Hippocampal formation (tissue), 2 donors: ENCODE measurements at places on chromosomes 3 and 15.
A peak's percentile ranks its signal among the peaks of the same experiment; 100 is the strongest.

DNA sequence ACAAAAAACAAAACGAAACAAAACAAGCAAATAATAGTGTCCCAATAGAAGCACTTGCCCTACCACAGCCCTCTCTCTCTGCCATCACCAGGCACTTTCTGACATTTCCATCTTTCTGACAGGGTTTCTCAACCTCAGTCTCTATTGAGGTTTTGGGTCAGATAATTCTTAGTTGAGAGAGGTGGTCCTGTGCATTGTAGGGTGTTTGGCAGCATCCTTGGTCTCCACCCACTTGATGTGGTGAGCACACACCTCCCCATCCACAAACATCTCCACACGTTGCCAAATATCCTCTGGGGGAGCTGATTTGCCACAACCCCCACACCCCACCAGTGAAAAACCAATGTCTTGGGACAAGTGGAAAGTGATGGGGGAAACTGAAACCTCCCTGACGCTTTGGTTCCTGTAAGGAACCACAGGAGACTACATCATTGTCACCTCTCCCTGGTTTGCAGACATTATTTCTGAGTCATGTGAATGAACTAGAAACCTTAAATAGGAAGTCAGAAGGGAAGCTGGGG, 733.7 kb upstream of the CFAP20DC start:
- no peak for DNase-seq

DNA sequence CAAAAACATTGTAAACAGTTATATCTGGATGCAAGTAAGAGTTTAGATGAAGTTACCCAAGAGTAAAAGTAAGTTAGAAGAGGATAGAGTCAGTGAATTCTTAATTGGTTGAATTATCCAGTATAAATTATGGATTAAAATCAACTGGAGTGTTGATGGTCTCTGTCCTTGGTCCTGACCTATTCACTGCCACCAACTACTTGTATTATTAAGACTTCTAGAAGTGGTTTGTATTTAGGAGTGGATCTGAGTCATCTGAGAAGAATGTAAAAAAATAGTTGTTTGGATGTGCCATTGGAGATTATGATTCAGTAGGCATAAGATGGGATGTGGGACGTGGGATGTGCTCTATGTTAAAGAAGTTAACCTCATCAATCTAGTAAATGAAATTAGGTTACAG, 86.4 kb downstream of the SYNPR start:
- no peak for DNase-seq

DNA sequence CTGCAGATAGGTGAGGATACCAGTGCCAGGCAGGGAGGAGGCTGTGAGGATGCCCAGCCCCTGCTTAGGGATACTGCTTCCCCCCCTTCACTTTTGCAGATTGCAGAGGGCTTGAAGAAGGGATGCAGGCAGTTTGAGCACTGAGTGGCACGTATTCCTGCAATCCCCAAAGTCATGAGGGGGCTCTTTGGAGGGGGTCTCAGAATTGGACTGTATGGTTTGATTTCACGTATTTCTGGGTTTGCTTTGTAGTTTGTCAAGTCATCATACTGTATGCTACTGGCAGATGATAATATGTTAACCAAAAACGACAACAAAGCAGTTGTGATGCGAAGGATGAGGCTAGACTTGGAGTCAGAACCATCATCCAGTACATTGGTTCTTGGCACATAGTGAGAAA, 28.1 kb downstream of the CHST14 start:
- no peak for DNase-seq

GRCh38 chr3:114551770-114552526, 258.1 kb downstream of the TIGIT start:
- DNase-seq: no peak

GRCh38 chr15:64263567-64263966, 92.4 kb downstream of the CSNK1G1 start:
- DNase-seq: no peak

- DNase-seq: no peak
Measured at GRCh38 chr3:193779933-193780332, 186.9 kb downstream of the OPA1 start.

DNA sequence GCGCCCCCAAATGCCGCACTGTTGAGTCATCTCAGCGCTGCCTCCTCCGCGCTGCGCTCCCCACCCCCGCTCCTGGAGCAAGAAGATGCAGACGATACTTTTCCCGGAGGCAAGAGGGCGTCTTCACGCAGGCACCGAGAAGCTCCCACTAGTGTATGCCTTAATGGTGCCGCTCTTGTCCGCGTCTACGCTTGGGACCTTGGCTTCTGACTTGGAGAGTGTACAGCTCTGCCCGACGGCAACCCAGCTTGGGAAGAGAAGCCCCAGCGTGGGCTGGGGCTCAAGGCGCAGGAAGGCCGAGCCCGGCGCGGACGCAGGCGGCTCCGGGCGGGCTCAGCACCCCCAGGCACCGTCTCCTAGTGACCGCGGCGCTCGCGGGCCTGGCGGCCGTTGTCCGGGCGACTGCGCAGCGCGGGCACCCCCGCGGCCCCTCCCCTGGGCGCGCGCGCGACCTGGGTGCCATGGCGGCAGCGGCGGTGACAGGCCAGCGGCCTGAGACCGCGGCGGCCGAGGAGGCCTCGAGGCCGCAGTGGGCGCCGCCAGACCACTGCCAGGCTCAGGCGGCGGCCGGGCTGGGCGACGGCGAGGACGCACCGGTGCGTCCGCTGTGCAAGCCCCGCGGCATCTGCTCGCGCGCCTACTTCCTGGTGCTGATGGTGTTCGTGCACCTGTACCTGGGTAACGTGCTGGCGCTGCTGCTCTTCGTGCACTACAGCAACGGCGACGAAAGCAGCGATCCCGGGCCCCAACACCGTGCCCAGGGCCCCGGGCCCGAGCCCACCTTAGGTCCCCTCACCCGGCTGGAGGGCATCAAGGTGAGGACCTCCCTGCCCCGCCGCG, at the start of gene P4HTM:
Gene P4HTM (plus strand): TSS at position 446 of the 840 bp plus-strand sequence. CDS start 16 bp downstream, at position 462.
- peak; percentile 91 for DNase-seq

DNA sequence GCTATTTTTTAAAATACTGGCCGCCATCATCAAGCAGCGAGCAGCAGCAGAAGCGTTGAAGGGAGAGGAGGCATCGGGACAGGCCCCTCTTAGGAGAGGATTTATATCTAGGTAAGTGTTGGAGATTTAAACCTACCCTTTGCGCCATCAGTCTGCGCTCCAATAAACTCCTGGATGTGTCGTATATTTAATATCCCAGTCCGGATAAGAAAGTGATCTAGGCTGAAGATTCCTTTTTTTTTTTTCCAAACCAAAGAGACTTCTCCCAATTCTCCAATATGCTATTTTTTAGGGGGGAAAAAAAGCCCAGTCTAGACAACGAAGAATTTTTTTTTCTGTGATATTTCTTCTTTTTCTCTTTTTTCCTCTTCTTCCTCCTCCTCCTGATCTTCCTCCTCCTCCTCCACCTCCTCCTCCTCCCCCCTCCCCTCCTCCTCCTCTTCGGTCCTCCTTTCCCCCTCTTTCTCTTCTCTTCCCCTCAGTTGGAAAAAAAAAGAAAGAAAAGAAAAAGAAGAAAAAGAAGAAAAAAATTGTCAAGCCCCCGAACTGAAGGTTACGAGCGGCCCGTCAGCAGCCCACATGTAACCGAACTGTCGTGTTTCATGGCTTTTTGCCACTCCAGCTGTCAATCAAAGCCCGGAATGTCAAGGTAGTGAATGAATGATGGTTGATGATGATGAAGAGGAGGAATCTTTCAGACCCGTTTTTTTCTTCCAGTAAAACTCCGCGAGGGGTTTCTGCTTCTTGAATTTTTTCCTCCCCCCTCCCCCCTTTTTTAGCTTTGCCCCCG, 835 bp downstream of the MEIS2 start:
- no peak for DNase-seq

DNA sequence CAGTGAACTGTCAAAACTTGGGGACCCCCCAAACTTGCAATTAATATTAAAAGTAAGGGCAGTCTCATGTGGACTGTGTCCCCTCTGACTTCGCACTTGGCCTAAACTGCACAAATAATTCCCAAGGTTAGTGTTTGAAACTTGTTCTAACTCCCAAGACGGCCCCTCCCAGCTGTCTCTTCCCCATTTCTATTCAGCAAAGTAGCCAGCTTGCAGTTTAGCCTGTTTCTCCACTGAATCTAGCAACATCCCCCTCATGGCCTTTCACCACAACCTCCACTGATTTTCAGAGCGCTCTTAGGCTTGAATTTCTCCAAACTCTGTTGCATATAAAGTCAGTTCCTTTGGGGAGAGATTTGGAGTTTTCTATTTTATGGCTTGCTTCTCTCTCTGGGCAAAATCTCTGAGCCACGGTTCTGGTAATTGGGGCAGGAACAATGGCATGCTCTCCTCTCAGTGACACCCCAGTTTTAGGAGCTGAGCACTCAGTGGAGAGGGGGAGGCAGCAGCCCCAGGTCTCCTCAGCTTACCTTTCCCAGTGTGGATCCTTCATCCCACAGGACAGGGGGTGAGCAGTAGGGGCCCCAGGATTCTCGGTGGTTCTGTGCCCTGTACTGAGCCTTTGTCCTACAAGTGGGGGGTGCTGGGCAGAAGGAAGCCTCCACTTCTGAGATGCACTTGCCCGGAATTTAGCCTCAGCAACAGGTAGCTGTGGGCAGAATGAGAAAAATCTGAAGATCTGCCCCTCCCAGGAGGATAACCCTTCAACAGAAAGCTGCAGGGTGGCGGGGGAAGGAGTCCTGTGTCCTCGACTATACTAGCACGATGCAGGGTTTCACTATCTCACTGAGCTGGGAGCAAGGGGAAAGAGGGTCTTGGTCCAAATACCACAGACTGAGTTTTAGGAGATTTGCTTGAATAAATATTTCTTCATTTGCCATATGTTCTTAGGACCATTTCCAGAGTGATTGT, 39.3 kb upstream of the GATA2 start:
- DNase-seq: no peak

DNA sequence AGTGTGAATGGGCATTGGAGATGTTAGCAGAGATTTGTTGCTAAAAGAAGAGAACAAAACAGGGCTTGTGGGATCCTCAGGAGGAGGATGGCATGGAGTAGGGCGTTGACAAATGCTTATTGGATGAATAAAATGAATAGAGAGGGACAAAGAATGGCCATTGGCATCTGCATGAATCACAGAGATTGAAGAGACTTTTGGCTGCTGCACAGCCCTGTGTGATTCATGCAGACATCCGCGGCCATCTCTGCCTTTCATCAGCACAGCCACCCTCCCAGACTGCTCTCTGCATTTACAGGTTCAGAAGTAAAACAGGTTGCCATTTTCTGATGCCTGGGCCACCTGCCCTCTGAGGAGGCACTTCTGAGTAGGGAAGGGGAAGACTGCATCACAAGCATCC, 397.9 kb downstream of the EPHB1 start:
- DNase-seq: no peak

DNA sequence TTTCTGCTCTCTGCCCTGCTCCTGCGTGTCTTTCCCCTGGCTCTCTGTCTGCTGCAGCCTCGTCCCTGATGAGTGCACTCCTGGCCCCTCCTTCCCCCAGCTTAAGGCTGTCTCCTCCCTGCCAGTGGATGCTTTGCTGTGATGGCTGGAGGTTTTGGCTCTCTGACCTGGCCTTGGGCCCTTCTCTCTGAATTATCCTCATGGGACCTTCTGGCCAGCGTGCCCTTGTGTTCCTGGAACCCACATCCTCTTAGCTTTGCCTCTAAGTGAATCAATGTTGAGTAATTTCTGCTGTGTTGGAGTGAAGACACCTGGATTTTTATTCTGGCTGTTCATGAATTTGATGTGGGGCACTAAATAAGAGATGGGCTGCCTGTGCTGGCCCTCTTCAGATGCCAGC, 9.8 kb upstream of the TNFAIP8L3 start:
- DNase-seq: no peak

DNA sequence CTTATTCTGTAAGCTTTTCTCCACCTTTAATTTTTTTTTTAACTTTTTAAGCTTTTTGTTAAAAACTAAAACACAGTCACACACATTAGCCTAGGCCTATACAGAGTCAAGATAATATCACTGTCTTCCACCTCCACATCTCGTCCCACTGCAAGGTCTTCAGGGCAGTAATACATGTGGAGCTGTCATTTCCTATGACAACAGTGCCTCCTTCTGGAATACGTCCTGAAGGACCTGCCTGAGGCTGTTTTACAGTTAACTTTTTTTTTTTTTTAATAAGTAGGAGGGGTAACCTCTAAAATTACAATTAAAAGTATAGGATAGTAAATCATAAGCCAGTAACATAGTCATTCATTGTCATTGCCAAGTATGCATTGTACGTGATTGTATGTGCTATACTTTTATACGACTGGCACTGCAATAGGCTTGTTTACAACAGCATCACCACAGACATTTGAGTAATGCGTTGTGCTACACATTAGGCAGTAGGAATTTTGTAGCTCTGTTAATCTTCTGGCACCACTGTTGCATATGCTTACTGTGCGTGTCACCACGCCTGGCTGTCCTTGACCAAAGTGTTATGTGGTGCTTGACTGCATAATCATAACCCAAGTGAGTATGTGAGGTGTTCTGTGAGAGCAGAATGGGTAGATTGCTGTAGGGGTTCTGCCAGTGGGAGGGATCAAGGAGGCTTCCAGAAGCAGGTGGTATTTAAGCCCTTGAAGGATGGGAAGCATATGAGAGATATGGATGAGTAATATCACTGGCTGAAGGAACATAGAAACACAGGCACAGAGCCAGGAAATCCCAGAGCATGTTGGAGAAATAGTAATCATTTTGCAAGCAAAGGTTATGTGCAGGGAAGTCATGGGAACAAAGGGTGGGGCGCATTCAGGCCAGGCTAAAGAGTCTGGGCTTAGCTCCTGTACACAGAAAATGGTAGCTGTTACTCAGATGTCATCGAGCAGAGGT, 18.3 kb downstream of the FBXO22 start:
- DNase-seq: no peak

DNA sequence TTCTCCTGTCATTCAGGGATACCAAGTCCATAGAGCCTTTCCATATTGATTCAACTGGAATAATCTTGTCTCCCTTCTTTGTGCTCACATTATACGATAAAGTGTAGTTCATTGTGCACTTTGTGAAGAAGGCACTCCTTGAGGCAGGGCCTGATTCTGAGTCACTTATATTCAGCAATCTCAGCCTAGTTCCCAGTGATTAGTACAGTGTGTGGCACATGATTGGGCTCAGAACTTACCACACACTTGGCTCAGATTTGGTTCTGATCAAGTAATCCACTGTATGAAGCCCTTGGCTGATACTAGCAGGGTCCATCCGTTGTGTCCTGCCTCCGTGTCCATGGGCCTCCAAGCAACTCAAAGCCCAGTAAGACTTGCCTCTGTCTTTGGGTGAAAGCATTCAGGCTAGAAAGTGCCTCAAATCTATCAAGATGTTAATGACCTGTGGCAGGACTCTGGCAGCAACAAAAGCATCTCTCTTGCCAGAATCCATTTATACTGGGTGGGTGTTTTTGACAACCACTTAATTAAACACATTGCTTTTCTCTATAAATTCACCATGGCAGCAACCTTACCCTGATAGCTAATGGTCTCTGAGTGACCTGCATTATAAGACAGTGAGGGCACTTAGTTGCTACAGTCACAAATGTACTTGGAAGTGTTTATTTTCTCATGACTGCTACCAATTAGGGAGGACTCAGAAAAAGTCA, 51.3 kb downstream of the TPRG1 start:
- no peak for DNase-seq

GRCh38 chr3:179297971-179298725, 24.7 kb upstream of the ZNF639 start:
- no peak for DNase-seq

DNA sequence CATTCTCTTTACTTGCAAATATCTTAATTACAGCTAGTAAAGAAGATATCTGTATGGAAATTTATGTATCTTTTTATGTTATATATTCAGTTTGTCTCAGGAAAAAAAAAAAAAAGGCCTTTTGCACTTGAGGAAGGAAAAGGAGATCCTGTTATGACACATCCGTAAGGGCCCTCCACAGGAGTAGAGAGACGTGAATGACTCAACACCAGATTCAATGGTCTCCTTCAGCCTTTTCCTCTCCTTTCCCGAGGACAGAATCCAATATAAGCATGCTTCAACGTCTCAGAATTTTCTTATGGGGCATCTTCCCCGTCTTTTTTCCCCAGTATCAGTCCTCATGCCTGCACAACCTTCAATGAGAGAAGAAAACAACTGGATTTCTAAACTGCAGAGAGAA, 340.3 kb downstream of the NTRK3 start:
- no peak for DNase-seq
